Aortic smooth muscle cell (primary cell): ENCODE measurements at places on chromosomes 7 and 10. TPM values are rescaled to one million over a fixed set of nuclear protein-coding genes. Genes with fewer than 3 reads are reported as not detected.

The TBX20 gene
- 7.5 and 12.0 TPM in 2 replicates for total RNA-seq

The NPFFR1 gene
- total RNA-seq: under 0.01 TPM in 1 of 2 replicates, not detected in the other

The PTF1A gene
- not detected in 2 replicates for total RNA-seq

The FBXL13 gene
- total RNA-seq: 4.4 and 4.5 TPM in 2 replicates

The FRAT2 gene
- 4.4 and 5.4 TPM in 2 replicates for total RNA-seq

The SAP25 gene
- total RNA-seq: not detected in 2 replicates

The ATOH7 gene
- total RNA-seq: under 0.01 TPM in 1 of 2 replicates, not detected in the other

The GIMAP6 gene
- total RNA-seq: 1.7 and 5.4 TPM in 2 replicates

The CASD1 gene
- total RNA-seq: 11.5 and 13.4 TPM in 2 replicates

The GDF10 gene
- total RNA-seq: under 0.01 TPM in 1 of 2 replicates, not detected in the other

The SSC4D gene
- total RNA-seq: 0.53 and 0.56 TPM in 2 replicates
